ENCODE measurements at places on chromosomes 5 and 9. TPM values are rescaled to one million over a fixed set of nuclear protein-coding genes. Genes with fewer than 3 reads are reported as not detected.

DNA sequence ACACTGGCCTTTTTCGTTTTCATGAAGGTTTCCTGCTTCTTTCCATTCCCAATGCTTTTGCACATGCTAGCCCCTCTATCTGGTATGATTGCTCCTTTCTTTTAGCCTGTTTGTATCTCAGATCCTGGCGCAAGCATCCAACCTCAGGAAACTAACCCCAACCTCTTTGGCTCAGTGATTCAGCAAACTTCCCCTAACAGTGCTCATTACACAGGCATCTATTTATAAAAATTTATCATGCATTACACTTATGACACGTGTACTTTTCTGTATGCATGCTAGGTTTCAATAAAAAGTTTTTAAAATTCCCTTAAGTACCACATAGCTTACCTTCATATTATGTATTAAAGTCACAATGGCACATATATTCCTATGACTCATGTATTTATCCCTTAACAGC lies 218.9 kb downstream of the EPB41L4A start:
- H3K4me3 ChIP-seq, result no peak overlapping the region
- H3K36me3 ChIP-seq, result no peaks in the 10 kb centered on the region
- H3K27me3 ChIP-seq, result no peaks in the 10 kb centered on the region
- no peaks in the 10 kb centered on the region for H3K4me1 ChIP-seq
- DNase-seq, result no peak

DNA sequence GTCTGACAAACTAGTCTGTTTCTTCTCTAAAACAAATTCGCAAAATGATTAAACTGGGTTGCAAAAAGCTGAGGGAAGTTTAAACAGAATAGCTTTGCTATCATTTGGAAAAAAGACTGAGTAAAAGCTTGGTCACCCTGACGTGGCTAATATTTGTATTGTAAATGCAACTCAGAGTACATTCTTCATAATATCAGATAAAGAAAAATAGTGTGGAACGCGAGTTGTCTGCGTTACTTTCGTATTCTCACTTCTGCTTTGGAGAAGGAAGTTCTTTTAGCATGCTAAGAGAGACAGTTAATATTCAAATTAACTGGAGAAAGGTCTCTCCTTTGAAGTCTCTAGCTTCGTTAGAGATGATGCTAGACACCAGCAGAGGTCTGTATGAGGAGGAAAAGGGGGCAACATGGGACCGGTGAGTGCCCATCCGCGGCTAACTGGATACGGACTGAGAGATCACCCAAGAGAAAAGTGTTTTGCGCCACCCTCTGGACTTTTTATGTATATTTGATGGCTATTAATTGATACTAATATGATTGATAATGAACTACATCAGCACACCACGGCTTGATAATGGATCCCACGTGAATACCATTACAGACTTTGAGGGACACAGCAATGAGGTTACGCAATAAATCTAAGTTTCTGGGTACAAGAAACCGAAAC lies 2.9 kb upstream of the CNTRL start:
- H3K27me3 ChIP-seq, result no peaks in the 10 kb centered on the region
- no peak overlapping the region for H3K27ac ChIP-seq
- H3K4me1 ChIP-seq, result peaks cover 6% of the 10 kb centered on the region
- H3K4me3 ChIP-seq, result peak overlapping the region; percentile 5
- DNase-seq, result no peak

- DNase-seq, result no peak
- H3K27me3 ChIP-seq, result no peaks in the 10 kb centered on the region
- H3K4me3 ChIP-seq, result no peak overlapping the region
- H3K36me3 ChIP-seq, result no peaks in the 10 kb centered on the region
- no peak overlapping the region for H3K27ac ChIP-seq
These were observed 78.4 kb upstream of the PTGER4 start for GRCh38 chr5:40601198-40601868.

DNA sequence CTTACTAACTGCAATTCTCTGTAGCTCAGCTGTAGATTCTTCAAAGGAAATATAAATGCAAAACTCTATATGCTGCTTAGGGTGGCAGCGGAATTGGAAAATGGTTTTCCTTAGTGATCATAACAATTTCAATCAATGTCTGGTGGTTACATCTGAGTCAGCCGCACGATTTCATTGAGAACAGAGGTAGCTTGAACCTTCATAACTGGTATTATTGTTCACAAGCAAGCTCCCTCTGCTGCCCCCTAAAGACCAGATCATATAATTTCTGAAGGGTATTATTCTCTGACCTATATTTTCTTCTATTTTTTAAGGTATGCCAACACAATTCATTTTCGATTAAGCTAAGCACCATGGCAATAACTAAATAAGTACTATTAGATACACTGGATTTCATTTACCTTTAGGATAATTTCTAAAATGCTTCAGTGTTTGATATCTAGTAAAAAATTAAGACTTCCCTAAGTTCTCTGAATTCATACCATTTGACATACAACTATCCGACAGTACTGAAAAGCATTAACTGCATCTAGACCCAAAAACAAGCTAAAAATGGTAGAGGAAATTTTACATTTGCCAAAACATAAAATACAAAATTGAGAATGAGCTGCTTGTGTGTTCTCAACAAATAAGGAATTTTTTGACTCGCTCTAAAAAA lies 181.1 kb upstream of the SPEF2 start:
- no peaks in the 10 kb centered on the region for H3K27me3 ChIP-seq
- no peak for DNase-seq
- H3K36me3 ChIP-seq, result no peaks in the 10 kb centered on the region
- no peak overlapping the region for H3K4me3 ChIP-seq

DNA sequence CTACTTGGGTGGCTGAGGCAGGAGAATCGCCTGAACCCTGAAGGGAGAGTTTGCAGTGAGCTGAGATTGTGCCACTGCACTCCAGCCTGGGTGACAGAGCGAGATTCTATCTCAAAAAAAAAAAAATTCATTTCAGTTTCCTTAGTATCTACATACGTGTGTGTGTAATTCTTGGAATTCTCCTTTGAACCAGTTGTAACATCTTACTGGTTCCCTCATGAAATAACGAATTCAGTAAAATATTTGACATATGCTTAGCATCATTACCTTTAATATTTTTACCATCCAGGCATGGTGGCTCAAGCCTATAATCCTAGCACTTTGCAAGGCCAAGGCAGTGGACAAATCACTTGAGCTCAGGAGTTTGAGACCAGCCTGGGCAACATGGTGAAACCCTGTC lies 8.8 kb downstream of the PHYHD1 start:
- DNase-seq, result no peak
- no peak overlapping the region for H3K4me3 ChIP-seq
- H3K27ac ChIP-seq, result no peak overlapping the region
- H3K27me3 ChIP-seq, result no peaks in the 10 kb centered on the region

- no peak overlapping the region for H3K27ac ChIP-seq
- DNase-seq, result no peak
- H3K4me3 ChIP-seq, result no peak overlapping the region
- H3K4me1 ChIP-seq, result no peaks in the 10 kb centered on the region
These were observed 63.8 kb downstream of the SLC28A3 start for GRCh38 chr9:84276741-84277140.

DNA sequence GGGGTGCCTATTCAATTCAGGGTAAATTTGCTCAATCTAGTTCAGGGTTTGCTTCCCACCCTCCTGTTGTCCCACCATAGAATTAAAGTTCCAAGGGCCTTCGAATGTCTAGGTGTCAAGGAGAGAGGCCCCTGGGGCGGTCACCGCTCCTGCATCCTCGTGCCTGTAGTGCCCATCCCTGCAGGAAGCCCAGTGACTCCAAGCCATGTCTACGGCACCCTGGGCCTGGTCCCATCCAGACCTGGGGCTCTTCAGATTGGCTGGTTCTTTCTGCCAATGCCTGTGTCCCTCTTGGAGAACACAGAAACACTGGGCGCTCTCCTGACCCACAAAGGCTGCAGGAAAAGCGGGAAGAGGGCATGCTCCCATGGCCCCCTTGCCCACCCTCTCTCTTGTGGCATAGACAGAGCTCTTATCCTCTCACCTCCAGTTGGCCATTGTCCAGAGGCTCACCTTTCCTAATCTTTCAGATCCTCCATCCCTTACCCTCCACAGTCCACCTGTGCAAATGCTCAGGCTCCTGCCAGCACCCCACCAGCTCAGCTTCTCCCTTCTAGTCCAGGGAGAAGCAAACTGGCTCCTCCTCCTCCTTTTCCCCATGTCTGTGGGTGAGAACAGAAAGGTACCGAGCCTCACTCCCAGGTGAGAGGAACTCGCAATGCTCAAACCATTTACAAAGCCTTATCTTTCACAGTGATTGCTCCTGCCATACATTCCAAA lies 253.0 kb upstream of the IRX2 start:
- no peaks in the 10 kb centered on the region for H3K36me3 ChIP-seq
- no peak for DNase-seq
- no peak overlapping the region for H3K27ac ChIP-seq
- no peaks in the 10 kb centered on the region for H3K27me3 ChIP-seq
- no peaks in the 10 kb centered on the region for H3K4me1 ChIP-seq
- no peak overlapping the region for H3K4me3 ChIP-seq

DNA sequence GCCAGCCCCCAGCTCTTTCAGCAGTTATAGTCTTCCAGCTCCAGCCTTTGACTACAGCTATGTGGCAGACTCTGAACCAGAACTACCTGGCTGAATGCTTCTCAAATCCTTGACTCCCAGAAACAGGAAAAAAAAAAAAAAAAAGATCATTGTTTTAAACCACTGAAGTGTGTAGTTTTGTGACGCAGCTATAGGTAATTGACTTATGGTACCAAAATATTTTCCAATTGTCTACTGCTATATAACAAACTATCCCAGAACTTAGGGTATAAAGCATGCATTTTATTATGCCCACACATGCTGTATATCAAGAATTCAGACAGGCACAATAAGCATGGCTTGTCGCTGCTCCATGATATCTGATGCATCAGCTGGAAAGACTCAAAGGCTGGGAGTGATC lies 127.1 kb upstream of the POC5 start:
- no peaks in the 10 kb centered on the region for H3K27me3 ChIP-seq
- no peaks in the 10 kb centered on the region for H3K4me1 ChIP-seq
- H3K36me3 ChIP-seq, result no peaks in the 10 kb centered on the region
- H3K4me3 ChIP-seq, result no peak overlapping the region

- H3K4me3 ChIP-seq, result no peak overlapping the region
- no peak overlapping the region for H3K27ac ChIP-seq
- H3K27me3 ChIP-seq, result no peaks in the 10 kb centered on the region
- H3K36me3 ChIP-seq, result no peaks in the 10 kb centered on the region
These were observed 2.3 kb downstream of the HAPLN1 start for GRCh38 chr5:83718195-83718825.

- no peak overlapping the region for H3K27ac ChIP-seq
- H3K36me3 ChIP-seq, result no peaks in the 10 kb centered on the region
- no peaks in the 10 kb centered on the region for H3K27me3 ChIP-seq
- no peak overlapping the region for H3K4me3 ChIP-seq
- no peaks in the 10 kb centered on the region for H3K4me1 ChIP-seq
These were observed 69.6 kb downstream of the FBXL17 start for GRCh38 chr5:108312258-108312657.

DNA sequence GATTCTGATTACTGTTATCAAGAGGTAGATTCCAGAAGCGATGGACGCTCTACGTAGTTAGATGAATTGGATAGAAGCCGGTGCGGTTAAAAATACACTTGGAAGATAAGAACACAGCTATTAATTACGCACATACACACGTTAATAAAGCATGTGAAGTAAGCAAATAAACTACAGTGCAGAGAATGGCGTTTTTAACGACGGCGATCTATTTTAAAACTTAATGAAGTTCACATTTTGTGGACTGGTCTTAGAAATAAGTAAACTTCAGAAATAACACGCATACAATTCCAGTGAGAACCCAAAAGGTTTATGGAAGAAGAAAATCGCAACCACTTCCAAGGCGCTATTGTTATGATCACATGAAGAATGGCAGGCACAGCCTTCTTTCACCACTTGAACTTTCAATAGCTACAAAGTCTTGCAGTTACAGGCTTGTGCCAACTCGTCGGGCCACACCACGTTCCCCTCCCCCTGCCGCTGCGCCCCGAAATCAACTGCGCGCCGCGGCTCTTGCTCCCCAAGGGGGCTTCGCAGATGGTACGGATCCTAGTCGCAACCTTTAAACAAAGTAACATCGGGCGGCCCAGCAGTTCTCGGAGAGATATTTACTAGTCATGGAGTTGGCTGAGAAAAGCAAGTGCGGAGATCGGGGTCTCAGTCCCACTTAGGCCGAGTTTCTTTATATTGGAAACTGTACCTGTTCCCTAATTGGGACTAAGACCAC lies 866 bp upstream of the SEMA6A start:
- peak; percentile 75 for DNase-seq
- peak overlapping the region; percentile 76 for H3K27ac ChIP-seq
- H3K4me1 ChIP-seq, result peaks cover under 1% of the 10 kb centered on the region
- no peaks in the 10 kb centered on the region for H3K27me3 ChIP-seq

- H3K27me3 ChIP-seq, result no peaks in the 10 kb centered on the region
- no peaks in the 10 kb centered on the region for H3K36me3 ChIP-seq
- no peak overlapping the region for H3K27ac ChIP-seq
- H3K4me3 ChIP-seq, result no peak overlapping the region
- no peak for DNase-seq
These were observed 341.1 kb downstream of the ASTN2 start for GRCh38 chr9:117073539-117074341.

DNA sequence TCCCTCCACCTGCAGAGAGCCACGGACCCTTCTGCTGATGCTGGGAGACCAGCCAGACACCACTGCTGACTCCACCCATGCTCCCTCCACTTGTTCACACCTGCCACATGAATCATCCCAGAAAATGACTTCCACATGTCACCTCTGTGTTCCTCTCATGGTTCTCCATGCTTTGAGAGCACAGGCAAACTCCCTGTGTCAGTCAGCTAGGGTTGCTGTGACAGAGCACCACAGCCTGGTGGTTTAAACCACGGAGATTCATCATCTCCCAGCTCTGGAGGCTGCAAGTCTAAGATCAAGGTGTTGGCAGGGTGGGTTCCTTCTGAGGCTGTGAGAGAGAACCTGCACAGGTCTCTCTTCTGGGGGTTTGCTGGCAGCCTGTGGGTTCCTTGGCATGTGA lies 381.4 kb downstream of the GADD45G start:
- H3K4me3 ChIP-seq, result no peak overlapping the region
- H3K36me3 ChIP-seq, result no peaks in the 10 kb centered on the region
- H3K27ac ChIP-seq, result no peak overlapping the region
- no peaks in the 10 kb centered on the region for H3K27me3 ChIP-seq
- DNase-seq, result no peak

DNA sequence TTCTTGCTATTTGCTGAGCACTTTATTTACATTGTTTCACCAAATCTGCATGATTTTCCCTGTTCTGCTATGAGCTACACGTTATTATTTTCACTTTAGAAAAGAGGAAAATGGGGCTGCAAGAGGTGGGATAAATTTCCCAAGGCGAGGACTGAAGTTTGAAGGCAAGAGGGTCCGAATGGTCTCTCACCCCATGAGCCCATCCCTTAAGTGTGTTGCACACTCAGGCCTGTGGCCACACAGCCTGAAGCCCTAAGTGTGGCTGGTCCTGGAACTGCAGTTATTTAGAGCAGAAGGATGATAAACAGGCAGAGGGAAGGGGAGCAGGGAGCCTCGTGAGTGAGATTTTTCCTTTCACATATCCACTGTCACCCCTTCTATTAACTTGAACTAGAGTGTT lies 7.8 kb downstream of the PDE8B start:
- no peak for DNase-seq
- no peaks in the 10 kb centered on the region for H3K4me1 ChIP-seq
- no peak overlapping the region for H3K4me3 ChIP-seq
- H3K27ac ChIP-seq, result no peak overlapping the region
- H3K36me3 ChIP-seq, result no peaks in the 10 kb centered on the region

Gene PIP5K1B
- 10.1 TPM for total RNA-seq

Gene BARHL1
- not detected for total RNA-seq

Gene SPATA6L
- total RNA-seq, result 15.1 TPM

Gene SPATA31A3
- not detected for total RNA-seq

Gene PHF19
- total RNA-seq, result 17.4 TPM

Gene NR3C1
- 69.0 TPM for total RNA-seq

Gene ITK
- 14.0 TPM for total RNA-seq

Gene SH2D3C
- 27.7 TPM for total RNA-seq

Gene LECT2
- total RNA-seq, result not detected
